ENCODE measurements at places on chromosomes 3 and 15.

GRCh38 chr15:99437315-99438223 is 128.2 kb upstream of the MEF2A start:
- no peak for DNase-seq

GRCh38 chr15:62771234-62771633 is 271.3 kb upstream of the TPM1 start:
- DNase-seq: no peak

DNA sequence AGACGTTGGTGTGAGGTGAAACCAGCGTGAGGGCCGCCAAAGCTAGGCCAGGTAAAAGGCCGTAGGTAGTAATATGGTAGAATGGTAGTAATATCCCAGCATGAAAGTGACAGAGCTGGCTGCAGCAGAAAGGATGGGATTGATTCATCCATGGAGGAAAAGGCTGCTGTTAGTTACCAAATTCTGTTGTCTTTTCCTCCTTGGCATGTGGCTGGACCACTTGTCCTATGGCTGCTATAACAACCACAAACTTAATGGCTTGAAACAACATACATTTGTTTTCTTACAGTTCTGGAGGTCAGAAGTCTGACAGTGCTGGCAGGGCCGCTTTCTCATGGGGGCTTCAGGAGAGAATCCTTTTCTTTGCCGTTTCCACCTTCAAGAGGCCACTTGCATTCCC is 47.8 kb upstream of the CHST2 start:
- DNase-seq: no peak

- DNase-seq: no peak
These were observed 29.4 kb upstream of the RSL24D1 start for GRCh38 chr15:55226127-55226526.

GRCh38 chr15:89851673-89852341 is 37.2 kb upstream of the ANPEP start:
- DNase-seq: no peak
